ENCODE measurements at places on chromosomes 4 and X. TPM values are rescaled to one million over a fixed set of nuclear protein-coding genes. Genes with fewer than 3 reads are reported as not detected.
A peak's percentile ranks its signal among the peaks of the same experiment; 100 is the strongest.

GLUD2 gene
- total RNA-seq = 0.50 TPM

- no peak for DNase-seq
Measured at GRCh38 chrX:104647084-104647483, 81.1 kb downstream of the IL1RAPL2 start.

GRCh38 chr4:87738483-87738882 is 60.9 kb upstream of the IBSP start:
- no peak for DNase-seq

GRCh38 chrX:10597871-10598270 is 22.5 kb downstream of the MID1 start:
- peak; percentile 6 for DNase-seq

DNA sequence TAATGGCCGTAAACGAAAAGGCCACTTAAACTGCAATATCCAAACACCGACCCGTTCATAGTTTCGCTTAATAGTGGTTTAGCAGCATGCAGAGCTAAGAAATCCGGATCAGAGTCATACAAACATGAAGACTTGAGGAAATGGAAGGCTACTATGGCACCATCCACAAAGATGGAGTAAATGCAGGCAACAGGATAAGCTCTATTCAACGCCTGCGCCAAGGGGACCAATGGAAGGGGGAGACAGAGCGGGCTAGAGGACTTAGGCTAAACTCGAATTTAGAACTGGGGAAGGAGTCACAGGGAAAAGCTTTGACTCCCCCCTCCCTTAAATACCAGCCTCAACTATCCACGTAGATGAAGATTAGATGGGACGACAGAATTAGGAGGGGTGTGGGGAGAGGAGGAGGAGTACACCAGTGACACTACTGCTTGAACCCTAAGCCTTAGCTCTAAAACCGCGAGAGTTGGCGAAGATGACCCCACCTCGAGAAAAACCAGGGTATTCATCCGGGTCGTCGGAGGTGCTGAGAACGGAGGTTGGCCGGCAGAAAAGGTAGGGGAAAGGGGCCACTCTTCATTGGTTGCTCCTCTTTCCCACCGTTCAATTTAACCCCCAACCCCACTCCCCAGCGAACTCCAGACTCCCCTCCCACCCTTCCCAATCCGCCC is 3.5 kb downstream of the HUWE1 start:
- DNase-seq = peak; percentile 31

- DNase-seq = peak; percentile 81
Measured at GRCh38 chrX:41334363-41335197, 618 bp downstream of the DDX3X start.

NEK1 gene
- 31.2 TPM for total RNA-seq

- no peak for DNase-seq
Measured at GRCh38 chr4:18398661-18399060, 377.1 kb upstream of the LCORL start.

ZNF330 gene
- 57.9 TPM for total RNA-seq

OTC gene
- total RNA-seq = not detected

- DNase-seq = no peak
Measured at GRCh38 chrX:148574237-148574973, 74.0 kb downstream of the AFF2 start.

DNA sequence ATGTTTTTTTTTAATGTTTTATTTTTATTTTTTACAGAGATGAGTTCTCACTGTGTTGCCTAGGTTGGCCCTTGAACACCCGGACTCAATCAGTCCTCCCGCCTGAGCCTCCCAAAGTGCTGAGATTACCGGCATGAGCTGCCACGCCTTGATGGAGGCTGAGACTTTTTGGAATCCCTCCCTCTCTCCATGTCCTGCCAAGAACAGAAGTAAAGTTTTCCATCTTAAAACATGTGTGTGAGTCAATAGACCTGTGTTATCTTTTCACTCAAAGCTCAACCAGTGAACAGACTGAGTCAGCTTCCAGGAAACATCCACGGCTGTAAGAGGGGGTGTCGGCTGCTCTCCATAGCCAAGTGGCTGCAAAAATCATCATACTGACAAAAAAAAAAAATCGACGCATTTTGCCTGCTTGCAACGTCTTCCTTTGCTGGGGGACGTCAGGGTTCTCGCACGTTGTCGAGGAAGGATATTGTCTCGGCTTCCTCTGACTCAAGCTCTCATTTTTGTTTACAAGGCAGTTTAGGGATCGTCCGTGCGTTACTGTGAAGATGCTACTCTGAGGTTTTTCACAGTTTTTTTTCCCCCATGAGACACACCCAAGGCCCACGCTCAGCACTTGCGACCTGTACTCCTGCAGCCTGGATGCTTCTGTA is 10.0 kb upstream of the ASMTL start:
- DNase-seq = no peak

- DNase-seq = no peak
Measured at GRCh38 chr4:103067841-103068547, 8.6 kb downstream of the SLC9B2 start.

CCDC120 gene
- 6.0 TPM for total RNA-seq

TMSB15C gene
- 1.0 TPM for total RNA-seq

DNA sequence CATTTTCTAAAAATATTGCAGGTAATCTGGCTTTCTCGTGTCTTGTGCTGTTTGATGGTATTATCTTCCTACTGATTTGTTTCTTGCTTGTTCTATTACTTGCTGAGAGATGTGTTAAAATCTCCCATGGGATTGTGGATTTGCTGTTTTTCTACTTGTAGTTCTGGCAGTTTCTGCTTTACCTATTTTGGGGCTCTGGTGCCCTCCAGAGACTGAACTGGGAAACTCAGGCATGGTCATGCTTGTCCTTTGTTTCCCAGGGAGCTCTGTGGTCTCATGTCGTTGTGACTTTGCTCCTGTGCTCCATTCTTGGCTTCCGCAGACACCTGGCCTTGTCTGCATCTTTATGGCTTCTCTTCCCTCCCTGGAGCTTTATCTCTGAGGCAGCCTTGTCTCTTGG is 39.5 kb downstream of the NSD2 start:
- peak; percentile 56 for DNase-seq

DNA sequence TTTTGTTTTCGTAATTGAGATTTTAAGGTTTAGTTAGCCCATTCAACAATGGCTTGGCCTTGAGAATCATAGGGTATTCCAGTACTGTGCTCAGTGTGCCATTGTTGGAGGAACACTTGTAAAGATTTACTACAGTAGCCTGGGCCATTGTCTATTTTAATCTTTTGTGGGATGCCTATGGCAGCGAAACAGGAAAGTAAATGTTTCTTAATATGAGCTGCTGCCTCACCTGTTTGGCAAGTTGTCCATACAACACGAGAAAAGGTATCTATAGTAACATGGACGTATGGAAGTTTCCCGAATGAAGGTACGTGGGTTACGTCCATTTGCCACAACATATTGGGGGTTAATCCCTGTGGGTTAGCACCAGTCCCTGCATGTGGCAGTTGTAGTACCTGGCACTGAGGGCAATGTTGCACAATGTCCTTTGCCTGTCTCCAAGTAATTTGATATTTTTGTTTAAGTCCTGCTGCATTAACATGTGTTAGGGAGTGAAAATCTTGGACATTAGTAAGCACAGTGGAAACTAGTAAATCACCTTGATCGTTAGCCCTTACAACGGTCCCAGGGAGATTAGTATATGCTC is 38.6 kb upstream of the AADAT start:
- DNase-seq = no peak

DNA sequence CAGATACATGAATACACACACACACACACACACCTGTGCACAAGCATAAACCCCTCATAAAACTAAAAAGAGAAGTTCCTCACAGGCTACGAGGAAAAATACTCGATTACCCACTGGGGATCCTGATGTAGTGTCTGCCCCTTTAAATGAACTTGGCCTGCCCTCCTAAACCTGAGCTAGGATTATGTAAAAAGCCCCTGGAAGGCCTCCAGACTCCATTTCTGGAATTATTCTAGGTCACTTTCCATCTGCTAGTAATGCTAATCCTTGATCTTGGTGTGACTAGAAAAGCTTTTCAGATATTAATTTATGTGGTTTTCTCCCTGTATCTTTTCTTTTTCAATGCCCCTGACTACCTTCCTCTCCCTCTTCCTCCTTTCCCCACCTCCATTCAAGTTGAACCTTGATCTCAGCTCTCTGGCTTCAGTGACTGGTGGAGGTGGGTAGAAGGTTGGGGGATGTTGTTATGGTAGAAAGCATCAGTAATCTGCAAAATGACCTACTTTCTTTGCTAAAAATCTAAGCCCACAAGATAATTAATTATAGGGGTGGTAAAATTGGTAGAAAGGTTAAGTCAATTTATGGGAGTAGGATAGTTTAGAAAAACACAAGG is 25.5 kb upstream of the ZNF330 start:
- no peak for DNase-seq

GRCh38 chr4:38872620-38873019 is 5.0 kb downstream of the FAM114A1 start:
- no peak for DNase-seq

GRCh38 chrX:38206542-38206941 is 14.1 kb downstream of the SRPX start:
- no peak for DNase-seq

Measured in thyroid gland (tissue), 4 donors.